ENCODE measurements at places on chromosomes 3 and 15.

GRCh38 chr3:13217253-13217652, 144.0 kb upstream of the IQSEC1 start:
- DNase-seq, result no peak

DNA sequence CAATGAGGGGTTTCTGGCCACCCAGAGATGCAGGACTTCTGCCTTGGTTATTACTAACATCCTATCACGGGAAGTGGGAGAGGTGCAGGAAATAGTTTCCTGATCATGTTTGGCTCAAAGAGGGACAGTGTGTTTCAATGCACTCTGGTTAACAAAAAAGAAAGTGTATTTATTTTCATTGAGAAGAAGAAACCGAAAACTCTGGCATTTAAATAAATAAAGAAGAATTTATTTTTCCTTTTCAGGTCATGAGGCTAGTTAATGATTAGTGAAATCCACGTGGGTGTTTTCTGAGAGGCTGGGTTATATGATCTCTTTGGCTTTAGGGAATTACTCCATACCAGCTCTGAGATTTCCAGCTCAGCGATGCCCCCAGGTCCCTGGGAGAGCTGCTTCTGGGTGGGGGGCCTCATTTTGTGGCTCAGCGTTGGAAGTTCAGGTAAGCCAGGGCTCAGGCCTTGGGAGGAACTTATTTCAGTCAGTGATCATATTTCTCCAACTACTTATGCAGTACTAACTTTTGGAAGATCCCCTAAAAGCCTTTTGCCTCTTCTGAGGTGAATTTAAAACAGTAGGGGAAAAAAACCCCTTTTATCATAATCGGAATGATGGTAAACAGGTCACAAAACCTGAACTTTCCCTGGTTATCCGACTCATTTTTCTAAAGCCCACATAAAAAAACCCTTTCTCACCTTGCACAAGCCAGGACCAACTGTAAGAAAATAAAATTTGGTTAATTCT, at the start of gene PLA1A:
Gene PLA1A (plus strand): TSS at position 338 of the 741 bp plus-strand sequence. CDS start 29 bp downstream, at position 367.
- DNase-seq, result peak; percentile 8

DNA sequence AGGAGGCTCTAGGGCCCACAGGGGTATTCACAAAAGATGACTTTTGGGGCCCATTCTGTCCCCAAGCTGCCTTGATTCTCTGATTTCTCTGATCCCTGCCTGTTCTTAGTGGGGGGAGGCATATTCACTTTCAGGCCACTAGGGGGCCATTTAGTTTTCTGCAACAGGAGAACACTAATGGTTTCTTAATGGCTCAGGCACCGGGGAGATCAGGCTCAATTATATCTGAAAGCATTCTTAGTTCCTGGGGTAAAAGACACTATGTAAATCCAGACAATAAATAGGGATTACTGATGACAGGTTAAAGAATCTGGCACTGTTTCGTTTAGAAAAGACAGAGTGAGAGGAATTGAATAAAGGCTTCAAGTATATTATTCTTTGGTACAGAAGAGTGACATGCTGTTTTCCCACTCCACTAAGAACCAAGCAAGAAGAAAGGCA, 2.5 kb upstream of the INAFM2 start:
- DNase-seq, result peak; percentile 79

DNA sequence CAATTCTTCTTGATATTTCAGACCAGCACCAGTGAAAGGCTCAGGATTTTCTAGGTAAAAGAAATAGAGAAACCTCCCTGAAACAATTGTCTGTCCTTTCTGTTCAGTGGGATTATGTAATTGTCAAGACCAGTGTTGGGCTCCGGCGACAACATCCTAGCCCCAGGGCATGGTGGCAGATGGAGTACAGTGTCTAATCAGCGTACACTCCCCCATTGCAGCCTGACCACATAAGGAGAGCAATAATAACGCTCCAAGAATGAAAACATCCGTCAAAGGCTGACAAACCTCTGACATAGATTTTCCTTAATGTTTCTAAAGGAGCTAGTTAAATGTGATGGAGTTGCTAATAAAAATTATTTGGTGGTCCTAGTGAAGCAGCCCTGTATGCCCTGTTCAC, 144.6 kb downstream of the EBLN2 start:
- DNase-seq, result no peak
